Karpas-422 (cell line): ENCODE measurements at places on chromosomes 5 and 9.
A peak's percentile ranks its signal among the peaks of the same experiment; 100 is the strongest.

DNA sequence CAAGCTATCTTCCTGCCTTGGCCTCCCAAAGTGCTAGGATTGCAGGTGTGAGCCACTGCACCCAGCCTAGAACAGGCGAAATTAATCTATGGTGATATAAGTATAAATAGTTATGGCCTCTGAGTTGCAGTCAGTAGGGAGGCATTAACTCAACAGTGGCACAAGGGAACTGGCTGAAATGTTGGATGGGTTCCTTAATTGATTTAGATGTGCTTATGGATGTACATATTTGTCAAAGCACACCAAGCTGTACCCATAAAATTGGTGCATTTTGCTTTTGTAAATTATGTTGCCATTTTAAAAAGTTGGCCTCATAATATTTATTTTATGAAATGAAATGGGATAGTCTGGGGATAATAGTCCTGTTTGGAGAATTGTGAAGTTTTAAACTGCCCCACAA is 36.8 kb upstream of the GLIPR2 start:
- peak; percentile 35 for DNase-seq

DNA sequence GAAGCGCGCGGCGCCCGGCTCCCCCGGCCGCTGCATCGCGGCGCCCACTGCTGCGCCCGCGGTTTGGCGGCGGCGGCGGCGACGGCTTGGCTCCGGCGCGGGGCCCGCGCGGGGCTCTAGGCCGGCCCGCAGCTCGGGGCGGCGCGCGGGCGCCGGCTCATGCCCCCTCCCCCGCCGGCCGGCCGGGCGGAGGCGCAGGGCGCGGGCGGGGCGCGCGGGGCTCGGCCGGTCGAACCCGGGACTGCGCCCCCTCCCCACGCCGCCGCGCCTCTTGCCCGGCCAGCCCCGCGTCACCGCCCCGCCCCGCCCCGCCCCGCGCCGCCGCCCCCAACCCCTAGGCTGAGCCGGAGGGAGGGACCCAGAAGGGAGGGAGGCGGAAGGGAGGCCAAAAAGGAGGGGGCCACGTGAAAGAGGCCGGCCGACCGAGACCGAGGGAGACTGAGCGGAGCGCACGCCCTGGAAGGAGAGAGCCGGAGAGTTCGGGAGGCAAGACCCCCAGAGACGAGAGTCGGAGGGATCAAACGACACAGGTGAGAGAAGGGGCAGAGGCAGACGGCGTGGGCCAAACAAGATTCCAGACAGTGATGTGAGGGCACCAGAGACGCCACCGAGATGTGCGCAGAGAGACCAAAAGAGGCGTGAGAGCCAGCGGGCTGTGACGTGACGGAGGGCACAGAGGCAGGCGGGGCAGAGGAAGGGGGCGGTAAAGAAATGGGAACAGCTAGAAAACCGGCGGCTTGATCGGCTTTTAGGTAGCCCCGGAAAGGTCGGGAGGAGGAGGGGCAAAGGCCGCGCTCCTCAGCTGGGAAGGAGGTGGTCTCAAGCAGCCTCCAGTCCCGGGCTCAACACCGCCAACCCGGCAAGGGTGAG is at the start of gene BARX1:
Gene BARX1 (minus strand): TSS at position 245 of the 870 bp plus-strand sequence. CDS start 209 bp downstream, at position 36.
- no peak for DNase-seq

- no peak for DNase-seq
Observed at GRCh38 chr5:77168161-77168878, 42.2 kb upstream of the PDE8B start.

GRCh38 chr5:133675376-133676154 is 63.2 kb upstream of the FSTL4 start:
- no peak for DNase-seq
